ENCODE measurements at places on chromosomes 3 and 15.

DNA sequence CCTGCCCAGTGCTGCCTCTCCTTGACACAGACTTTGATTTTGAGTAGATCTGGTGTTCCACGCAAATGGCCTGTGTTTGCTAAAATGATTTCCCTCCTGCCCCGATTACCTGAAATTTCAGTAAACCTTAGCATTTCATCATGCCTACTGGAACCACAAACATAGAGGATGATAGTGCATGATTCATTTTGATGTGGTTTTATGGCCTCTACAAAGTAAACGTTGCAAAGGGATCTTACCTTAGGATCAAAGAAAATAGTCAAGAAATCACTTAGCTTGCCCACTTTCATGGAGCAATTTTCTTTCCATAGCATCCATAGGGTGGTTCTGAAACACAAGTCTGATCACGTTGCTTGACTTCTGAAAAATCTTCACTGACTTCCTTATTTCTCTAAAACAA lies 524.6 kb upstream of the ATP11B start:
- DNase-seq, result no peak

DNA sequence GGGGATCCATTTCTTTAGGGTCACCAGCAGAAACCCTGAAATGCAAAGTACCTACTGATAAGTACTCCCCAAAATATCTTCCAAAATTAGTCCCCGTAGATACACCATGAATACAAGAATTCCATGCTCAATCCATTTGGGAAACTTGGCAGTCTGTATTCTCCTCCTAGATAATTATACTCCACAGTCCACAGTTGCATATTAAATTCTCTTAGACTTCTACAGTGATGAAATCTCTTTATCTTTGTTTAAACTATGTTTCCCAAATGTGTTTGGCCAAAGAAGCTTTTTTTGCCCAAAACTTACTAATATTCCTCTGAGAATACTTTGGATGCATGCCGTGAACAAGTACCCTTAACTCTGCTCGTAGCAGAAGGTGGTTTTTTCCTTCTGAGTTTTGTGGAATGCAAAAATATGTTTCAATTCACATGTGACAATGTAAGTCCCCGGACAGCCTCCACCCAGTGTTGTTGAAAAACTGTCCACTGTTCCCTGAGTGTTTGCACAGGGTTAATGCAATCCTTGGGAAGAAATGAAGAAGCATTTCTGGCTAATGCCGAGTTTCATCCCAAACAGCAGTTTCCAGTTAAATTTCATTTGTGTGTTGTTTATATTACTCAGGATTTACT lies 126.7 kb downstream of the ARNT2 start:
- no peak for DNase-seq

DNA sequence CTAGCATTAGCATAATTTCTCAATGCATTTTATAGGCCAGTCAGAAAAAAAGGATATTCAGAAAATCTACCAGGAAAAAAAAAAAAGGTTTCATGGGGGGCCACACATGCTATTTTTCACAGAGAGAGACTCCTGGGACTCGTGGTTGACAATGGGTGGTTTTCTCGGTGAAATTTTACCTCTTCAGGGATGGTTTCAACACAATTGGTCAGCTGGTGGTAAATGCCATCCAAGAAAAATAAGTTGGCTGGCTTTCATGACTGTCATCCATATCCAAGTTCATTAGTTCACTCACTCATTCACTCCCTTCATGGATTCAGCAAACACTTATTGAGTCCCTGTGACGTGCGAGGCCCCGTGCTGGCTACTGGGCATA lies 217.3 kb downstream of the SHQ1 start:
- no peak for DNase-seq

- DNase-seq, result no peak
Observed at GRCh38 chr3:152383136-152383606, 114.4 kb downstream of the MBNL1 start.

DNA sequence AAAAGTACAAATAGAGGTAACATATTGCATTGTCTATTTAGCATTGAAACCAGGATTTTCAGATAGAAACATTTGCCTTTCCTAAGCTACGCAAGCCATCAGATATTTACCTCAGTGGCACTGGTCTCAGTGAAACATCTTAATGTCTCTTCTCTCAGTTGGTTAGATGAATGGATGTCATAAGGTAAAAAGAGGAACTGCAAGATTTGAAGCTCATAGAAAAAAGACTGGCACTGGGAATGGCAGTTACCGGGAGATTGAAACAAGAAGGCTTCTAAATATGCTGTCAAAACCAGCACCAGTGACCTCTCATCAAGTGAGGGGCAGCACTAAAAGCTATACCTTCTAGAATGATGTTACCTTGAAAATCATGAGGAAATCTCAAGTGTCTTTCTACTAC lies 486.4 kb downstream of the FHIT start:
- DNase-seq, result no peak

DNA sequence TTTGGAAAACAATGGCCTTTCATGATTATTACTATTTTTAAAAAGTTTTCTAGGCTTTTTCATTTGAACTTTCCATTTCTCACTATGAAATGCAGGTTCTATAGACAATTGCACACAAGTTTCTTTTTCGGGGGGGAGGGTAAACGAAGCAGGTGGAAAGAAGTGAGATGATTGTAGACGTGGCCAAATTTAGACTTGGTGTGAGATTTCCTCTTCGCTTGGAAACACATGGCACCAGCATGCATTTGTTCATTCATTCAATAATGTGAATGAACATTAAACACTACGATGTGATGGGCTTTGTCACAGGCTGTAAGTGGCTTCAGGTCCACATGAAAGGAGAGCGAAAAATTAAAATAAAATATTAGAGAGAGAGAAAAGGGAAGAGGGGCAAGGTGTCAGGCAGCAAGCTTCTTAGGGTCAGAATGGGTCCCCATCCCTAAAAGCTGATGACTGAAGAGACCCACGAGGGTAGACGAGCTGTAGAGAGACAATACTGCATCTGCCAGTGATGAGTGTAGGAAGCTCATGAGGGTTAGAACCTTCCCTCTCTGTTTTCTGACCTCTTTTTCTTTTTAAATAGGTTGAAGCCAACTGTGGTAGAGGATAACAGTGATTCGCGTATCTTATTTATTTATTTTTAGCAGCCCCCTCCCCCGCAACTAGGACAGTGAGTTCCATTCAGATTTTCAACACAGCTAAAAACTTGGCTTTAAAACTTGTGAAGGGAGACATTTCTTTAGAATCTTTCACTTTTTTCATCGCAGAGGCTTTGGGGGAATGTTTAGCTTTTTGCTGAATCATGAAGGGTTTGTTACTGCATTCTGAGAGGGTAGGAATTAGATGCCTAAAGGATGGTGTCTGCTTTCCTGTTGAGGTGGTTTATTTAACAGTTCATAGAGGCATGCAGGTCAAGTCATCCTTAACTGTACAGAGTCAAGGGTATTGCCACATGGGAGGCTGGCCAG lies 36.2 kb downstream of the GAP43 start:
- DNase-seq, result no peak

DNA sequence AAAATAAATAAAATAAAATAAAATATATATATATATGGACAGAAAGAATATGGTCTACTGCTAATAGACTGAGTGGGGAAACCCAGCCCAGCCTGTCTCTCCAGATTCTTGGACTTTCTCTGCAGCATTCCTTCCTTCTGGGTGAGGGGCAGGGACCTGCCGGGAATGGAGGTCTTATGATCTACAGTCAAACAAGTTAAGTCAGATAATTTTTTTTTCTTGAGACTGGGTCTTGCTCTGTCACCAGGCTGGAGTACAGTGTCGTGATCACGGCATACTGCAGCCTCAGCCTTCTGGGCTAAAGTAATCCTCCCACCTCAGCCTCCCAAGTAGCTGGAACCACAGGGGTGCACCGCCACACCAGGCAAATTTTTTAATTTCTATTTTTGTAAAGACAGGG lies 33.5 kb upstream of the ZNF774 start:
- DNase-seq, result no peak

- no peak for DNase-seq
Observed at GRCh38 chr15:64651601-64652191, 123.7 kb downstream of the RBPMS2 start.

DNA sequence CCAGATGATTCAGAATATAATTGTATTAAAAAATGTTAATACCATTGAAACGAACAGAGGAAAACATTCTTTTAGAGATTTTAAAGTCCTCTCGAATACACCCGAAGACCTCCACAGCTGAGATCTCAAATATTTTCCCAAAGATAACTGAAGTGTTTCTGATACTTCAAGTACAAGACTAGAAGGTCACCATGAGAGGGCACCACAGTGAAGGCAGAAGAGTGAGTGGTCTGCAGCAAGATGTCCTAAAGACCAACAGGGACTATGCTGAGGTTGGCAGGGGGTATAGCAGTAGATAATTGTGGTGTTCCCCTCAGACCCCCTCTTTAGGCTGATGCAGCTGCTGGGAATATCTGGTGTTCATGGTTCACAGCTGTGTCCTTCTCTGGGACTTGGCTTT lies 156.5 kb downstream of the PDCD6IP start:
- no peak for DNase-seq

- no peak for DNase-seq
Observed at GRCh38 chr15:93035953-93036810, 52.8 kb downstream of the RGMA start.

GRCh38 chr3:174547801-174548435 lies 311.2 kb upstream of the NAALADL2 start:
- DNase-seq, result no peak
